ENCODE measurements at places on chromosomes 4 and X.

GRCh38 chr4:128538111-128538882, 250.7 kb upstream of the PGRMC2 start:
- DNase-seq = no peak

GRCh38 chr4:80235451-80235850, 31.0 kb upstream of the FGF5 start:
- peak; percentile 15 for DNase-seq

DNA sequence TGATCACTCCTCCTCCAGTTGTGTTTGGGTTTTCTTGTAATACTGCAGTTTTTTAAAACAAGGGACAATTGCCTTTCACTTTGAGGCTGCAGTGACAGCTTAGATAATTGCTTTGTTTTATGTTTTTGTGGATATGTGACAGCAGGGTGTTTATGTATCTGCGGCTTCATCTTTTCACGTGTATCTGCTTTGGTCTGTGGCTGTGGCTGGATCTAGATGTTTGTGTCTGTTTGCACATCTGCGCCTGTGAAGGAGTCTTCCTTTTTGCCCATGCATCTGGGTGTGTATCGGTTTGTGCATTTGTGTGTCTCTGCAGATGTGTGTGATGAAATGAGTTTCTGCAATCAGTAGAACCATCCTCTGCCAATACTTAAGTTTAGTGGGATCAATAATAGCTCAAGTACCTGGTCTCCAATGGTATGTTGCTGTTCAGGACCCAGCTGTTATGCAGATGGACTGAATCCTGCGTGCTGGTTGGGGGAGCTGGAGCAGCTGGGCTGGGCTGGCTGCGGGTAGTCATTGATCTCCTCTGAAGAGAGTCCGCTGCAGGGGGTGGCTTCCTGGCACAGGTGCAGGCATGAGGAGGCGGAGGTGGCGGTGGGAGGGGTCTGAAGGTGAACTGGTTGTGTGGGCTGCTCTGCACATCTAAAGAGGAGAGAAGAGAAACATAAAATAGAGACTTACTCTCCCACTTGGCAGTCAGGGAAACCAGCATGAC, 390.3 kb downstream of the SH2D1A start:
- no peak for DNase-seq

GRCh38 chr4:39124885-39125599, 57.3 kb upstream of the WDR19 start:
- no peak for DNase-seq

- DNase-seq = no peak
These were observed 158.3 kb downstream of the LDB2 start for GRCh38 chr4:16739997-16740624.

DNA sequence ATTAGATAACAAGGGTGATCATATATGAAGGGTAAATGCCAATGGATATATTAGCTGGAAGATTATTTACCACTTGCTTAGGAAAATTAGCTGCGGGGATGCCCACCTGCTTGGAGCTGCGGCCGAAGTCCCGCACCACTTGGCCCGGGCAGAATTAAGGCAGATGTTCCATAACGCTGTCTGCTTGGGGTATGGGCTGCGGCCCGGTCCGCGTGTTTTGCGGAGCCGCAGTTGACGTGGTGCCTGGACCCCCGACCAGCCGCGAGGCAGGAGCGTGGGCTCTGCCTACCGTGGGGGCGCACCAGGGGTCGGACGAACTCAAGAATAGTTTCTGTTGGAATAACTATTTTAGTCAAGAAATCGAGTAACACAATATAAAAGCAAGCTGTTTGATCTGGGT, 235.2 kb downstream of the CPXCR1 start:
- DNase-seq = no peak

DNA sequence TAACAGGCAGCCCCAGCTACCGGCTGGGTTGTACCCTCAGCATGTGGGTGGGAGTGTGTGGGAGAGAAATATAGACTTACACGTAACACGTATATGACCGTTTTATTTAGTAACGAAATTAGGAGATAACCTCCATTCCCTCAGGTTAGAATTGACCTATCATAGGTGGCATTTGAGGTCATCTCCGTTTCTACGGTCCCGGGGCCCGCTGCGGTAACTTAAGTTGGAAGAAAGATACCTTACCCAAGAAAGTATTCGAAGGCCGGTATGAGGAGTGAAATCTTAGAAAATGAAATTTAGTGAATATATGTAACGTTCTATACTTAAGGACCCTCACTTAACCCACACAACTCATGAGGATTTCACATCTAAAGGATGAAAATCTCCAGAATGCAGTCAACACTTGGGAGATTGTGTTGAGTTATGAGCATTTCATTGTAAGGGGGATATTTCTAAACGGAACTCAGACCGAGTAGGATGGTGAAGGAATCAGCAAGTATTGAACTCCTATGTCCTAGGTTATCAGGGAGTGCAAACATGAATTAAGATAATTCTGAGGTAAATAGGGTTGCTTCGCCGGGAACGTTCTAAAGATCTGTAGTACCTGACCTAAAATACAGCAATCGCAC, 891 bp downstream of the CISD2 start:
- DNase-seq = no peak

- no peak for DNase-seq
These were observed 63.8 kb downstream of the CORIN start for GRCh38 chr4:47774079-47774478.

DNA sequence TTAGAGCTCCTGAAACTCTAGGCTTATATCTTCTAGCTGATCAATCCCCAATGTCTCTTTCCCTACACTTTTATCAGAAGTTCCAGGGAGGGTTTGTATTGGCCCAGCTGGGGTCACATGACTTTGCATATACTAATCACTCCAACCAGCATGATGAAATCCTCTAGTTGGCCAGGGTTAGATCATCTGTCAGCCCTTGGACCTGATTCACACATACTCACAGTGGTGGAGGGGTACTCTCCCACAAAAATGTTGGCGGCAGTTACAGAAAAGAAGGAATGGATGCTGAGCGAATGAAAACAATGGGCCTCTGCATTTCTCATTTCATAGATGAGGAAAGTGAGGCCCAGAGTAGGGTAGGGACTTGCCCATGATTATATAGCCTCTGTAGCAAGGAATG, 151.1 kb downstream of the PJA1 start:
- DNase-seq = peak; percentile 74

DNA sequence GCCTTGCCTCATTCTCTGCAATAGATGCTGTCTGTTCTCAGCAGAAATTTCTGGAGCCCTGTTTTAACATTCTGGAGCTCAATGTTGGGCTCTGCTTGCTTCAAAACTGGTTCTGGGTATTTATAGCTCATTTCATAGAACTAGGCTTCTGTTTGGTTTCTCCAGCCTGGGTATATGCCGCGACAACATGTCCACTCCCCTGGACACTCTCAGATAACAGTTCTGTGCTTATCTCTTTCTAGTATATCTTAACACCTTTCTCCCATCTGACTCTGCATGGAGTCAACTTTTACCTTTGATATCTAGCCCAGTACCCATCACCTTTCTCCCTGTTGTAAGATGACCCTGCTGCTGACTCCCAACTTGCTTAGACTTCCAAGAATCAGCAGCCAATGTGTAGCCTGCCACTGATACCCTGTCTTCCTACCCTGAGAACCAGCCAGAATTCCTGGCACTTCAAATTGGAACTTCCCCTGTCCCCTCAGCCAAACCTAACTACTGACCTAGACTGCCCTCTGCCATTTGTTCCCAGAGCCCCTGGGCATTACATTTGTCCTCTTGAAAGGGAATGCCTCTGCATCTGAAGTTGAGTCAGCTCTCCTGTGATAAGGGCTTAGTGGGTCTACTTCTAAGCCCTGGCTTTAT, 20.6 kb downstream of the PAGE1 start:
- no peak for DNase-seq

- no peak for DNase-seq
These were observed 522.5 kb downstream of the IQCM start for GRCh38 chr4:149293046-149293649.

GRCh38 chrX:153612413-153612812, 13.5 kb upstream of the CCNQ start:
- DNase-seq = no peak

- peak; percentile 54 for DNase-seq
These were observed 21.5 kb downstream of the RWDD4 start for GRCh38 chr4:183637461-183637860.

DNA sequence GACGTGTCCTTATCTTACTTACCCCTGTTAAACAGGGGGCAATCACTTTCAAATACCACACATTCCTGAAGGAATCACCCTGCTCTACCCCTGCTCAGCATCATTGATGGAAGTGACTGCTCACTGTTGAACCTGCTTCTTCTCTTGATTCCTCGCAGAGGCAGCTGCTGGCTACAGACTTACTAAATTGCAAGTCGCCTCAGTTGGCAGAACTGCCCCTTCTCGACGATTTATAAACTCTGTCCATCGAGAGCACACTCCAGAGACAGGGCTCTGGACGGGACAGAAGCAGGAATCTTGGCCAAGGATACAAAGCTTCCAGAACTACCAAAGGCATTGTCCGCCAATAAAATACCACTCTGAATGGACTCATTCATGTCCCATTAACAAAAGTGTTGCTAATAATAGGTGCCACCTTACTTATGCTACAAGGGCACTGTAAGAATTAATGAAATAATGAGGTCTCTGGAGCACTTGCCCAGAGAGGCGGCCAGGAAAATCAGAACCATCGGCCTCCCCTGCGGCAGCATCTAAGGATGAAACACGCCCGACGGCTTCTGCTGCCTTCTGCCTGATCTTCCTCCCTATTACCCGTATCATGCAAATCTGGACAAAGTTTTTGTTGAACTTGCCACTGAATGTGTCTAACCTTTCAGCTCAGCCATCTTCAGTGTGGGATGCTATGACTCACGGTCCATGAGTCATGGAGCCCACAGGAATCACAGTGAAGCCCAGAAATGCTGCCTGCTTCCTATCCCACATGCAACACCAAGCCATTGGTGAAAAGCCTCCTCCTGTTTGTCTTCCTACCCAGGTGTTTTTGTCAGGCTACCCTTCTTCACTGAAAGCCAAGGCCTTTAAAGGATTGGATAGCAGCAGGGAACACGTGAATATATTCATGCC, 164.9 kb downstream of the MAML3 start:
- peak; percentile 96 for DNase-seq

DNA sequence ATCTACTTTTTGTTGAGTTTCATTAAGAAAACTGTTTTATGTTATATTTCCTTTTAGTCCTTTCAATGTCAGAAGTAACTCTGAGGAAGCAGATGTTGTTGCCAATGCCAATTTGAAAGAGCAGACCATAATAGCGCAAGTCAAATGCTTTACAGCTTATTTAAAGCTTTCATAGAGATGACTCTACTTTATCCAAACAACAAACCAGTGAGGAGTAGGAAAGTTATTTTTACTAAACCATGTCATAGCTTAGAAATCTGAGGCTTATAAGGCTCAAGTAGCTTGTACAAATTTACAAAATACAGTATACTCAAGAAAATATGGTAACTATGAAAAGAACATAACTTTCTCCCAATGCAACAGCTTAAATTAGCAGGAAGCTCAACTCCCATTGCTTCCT, 40.1 kb upstream of the SPOCK3 start:
- DNase-seq = peak; percentile 12

GRCh38 chr4:142858446-142858845, 12.3 kb upstream of the INPP4B start:
- DNase-seq = no peak

GRCh38 chr4:34371676-34372075, 1872.6 kb downstream of the ARAP2 start:
- no peak for DNase-seq

DNA sequence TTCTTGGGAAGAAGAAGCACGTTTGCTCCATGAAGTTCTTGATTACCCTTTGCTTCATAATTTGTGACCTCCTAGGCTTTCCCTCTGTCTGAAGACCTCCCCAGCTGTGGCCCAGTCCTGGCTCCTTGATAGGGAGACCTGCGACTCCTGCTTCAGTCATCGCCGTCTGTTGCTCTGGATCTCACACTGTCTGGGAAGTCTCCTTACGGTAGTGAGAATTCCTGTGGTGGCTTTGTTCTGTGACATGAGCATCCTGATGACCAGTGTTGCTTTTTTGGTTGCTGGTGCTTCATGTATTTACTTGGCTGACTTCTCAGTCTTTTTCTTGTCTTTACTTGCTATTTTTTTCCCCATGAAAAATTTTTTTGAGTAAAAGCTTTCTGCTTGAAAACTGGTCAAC, 44.2 kb downstream of the JADE1 start:
- DNase-seq = peak; percentile 56

- no peak for DNase-seq
These were observed 34.3 kb downstream of the GPC3 start for GRCh38 chrX:133951098-133951497.

DNA sequence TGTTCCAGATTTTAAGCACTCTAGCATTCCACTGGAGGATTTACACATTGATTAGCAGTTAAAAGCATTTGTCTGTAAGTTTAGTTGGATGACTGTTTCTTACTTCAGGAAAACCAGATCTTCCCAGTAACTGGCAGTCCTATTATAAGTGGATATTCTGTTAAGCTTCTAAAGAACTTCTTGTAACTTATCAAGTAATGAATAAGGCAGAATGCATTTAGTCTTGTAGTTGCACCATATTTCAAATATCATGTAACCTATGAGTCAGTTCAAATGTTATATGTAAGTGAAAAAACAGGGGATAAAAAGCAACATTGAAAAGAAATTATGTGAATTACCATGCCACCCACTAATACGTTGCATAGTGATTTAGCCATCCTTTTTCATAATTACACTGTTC, 30.2 kb upstream of the TENM3 start:
- no peak for DNase-seq

All from astrocyte of the hippocampus (primary cell).